ENCODE measurements at places on chromosomes 2 and 18.

DNA sequence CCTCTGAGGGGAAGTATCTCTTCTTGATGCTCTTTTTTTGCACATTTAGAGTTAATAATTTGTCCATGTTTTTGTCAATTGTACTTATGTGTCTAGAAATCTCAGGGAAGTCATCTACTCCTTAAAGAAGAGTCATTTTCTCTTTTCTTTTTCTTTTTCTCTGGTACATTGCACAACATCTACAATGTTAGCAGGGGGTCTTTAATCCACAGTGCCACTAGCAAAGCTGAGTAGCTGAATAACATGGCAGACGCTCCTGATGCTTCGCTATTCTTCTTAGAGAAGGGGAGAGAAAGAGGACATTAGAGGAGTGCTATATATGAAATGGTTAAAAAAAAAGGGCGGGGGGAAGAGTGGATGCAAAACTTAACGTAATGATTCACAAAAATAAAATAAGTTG is 399.6 kb upstream of the CWC22 start:
- no peak for DNase-seq

DNA sequence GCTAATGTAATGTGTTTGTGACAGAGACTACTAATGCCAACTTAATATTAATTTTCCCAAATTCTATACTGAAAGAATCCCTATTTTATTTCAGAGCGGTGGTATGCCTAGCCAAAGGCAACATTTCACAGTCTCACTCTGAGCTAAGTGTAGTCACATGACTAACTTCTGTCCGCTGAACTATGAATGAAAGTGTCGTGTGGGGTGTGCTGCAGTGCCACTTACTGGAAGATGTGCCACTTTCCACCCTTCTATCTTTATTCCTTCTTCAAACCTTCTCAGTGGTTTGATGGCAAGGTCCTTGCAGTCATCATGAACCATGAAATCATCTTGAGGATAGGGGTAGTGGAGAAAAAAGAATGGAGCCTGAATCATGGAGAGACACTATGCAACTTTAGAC is 47.3 kb upstream of the C1D start:
- no peak for DNase-seq

GRCh38 chr2:241762321-241762932 is 14.2 kb upstream of the GAL3ST2 start:
- DNase-seq: no peak

- no peak for DNase-seq
Measured at GRCh38 chr2:39571111-39571731, 94.5 kb upstream of the TMEM178A start.

- DNase-seq: no peak
Measured at GRCh38 chr2:39568561-39569006, 97.1 kb upstream of the TMEM178A start.

GRCh38 chr2:58350484-58350883 is 109.4 kb upstream of the FANCL start:
- DNase-seq: no peak

DNA sequence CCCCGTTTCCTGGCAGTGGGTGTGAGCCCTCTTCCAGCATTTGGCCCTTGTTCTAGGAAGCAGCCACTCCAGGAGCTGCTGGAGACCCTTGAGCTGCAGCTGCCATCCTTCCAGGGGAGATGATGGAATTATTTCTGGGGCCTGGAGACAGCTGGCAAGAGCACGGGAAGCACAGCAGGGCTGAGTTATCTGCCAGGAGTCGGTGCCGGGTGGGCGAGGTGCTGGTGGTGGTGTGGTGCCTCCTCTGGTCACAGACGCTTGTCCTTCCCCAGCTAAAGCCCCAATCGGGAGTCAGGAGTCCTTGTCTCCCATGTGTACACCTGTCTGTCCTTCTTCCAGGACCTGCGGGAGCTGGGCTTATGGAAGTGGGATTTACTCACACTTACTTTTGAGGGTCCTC is 36.0 kb downstream of the DPYSL5 start:
- DNase-seq: no peak
